Globus pallidus (tissue), 1 donor: ENCODE measurements at places on chromosomes 7 and 10.

DNA sequence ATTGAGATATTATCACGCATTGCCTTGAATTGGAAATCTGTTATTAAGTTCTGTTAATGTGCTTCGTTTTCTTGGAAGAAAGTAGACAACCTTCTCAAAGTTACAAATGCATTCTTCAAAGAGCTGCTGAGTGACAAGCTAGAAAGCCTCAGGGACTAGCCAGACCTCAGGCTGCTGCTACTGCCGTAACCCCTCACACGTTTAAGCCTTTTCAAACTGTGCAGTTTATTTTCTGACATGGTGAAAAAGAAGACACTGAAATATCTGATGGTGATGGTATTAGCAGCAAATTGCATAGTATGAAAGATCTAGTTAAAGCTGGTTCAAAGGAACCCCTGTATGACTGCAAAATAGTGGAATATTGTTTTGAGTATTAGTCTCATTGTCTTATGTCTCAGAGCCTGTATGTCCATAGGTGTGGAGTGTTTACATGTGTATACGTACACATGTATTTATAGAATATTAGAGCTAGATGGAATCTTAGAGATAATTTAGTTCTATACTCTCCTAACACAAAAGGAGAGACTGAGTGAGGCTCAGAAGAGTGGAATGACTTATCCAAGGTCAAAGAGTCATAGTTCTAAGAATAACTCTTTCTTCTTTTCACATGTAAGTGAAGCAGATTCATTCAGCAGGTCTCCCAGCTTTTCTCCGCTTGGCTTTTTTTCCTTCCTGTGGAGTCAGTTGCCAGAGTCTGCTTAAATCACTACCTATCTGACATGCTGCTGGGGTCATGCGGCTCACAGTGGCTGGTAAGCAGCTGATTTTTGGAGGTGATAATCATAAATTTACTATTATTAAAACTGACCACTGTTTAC is 431.9 kb downstream of the PLXDC2 start:
- DNase-seq: no peak

DNA sequence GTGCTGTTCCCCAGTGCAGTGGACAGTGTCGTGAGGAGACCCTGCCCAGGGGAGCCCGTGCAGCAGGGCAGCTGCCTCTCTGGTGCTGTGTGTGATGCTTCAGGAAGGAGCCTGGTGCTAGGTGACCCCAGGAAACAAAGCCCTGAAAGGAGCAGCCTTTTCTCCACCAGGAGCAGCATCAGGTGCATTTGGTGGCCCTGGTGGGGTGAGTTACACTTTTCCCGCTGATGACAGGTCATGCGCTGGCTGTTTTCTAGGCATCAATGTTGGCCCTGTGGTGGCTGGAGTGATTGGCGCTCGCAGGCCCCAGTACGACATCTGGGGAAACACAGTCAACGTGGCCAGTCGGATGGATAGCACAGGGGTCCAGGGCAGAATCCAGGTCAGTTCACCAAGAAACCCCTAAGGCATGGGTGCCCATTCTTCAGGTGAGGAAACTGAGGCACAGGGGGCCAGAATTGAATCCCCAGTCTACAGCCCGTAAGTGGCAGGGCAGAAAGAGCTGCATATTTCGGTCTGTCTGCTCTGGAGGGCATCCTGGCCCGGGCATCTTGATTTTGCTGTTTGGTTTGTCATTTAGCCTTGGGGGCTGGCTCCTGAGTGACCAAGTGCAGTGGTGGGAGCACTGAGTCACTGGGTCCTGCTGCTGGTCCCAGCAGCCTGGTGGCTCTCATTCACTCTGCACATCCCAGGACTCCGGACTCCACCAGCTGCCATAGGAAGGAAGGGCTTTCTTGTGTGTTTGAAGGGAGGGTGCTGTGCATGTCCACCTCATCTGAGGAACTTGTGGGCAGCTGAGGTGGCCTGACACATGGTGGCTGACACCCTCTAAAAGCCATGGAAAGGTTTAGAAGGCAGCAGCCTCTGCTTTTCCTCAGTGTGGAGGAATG is 136.3 kb downstream of the ADCY1 start:
- DNase-seq: no peak

GRCh38 chr10:77909749-77910375 is 16.7 kb downstream of the DLG5 start:
- DNase-seq: no peak

DNA sequence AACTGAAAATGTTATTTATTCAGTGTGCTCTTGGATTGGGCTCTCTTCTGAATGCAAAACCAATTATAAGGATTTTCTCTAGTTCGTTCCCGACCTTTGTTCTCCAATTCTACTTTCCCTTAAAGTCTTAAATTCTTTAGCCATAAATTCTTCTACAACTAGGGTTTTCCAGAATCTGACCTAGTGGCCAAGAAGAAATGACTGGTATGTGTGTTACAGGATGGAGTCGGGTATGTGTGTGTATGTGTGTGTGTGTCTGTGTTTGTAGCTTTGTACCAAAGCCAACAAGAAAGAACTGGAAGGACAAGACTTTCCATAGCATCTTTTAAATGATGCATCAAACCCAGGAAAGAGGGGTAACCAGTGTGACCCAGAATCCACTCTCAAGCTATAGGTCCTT is 25.8 kb upstream of the LEP start:
- no peak for DNase-seq

DNA sequence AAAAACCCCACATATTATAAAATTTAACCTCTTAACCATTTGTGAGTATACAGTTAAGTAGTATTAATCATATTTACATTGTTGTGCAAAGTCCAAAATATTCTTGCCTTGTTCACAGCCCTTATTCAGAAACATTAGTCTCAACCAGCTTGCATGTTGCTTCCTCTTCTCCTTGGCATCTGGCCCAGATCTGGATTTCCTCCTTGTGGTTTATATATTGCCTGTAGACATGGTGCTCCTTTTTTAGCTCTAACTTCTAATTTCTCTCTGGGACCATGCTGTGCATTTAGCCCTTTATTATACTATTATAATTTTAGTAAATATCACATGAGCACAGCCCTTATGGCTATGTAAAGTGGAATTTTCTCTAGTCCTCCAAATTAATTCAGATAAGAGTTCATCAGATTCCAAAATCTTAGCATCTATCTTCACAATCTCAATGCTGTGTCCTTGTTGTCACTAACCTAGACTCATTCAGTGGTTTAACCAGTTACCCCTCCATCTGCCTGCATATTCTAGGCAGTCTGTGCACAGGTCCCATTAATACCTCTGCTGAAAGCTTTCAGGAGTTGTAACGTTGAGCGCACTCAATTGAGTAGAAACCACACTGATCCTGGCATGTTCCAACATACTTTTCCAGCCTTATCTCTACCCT is 7.9 kb downstream of the CPED1 start:
- no peak for DNase-seq

- DNase-seq: no peak
These were observed 51.7 kb upstream of the CALD1 start for GRCh38 chr7:134727711-134728110.
